ENCODE measurements at places on chromosomes 2 and 18.
A peak's percentile ranks its signal among the peaks of the same experiment; 100 is the strongest.

- no peak for DNase-seq
Observed at GRCh38 chr2:121483846-121484245, 46.8 kb upstream of the RNU4ATAC start.

DNA sequence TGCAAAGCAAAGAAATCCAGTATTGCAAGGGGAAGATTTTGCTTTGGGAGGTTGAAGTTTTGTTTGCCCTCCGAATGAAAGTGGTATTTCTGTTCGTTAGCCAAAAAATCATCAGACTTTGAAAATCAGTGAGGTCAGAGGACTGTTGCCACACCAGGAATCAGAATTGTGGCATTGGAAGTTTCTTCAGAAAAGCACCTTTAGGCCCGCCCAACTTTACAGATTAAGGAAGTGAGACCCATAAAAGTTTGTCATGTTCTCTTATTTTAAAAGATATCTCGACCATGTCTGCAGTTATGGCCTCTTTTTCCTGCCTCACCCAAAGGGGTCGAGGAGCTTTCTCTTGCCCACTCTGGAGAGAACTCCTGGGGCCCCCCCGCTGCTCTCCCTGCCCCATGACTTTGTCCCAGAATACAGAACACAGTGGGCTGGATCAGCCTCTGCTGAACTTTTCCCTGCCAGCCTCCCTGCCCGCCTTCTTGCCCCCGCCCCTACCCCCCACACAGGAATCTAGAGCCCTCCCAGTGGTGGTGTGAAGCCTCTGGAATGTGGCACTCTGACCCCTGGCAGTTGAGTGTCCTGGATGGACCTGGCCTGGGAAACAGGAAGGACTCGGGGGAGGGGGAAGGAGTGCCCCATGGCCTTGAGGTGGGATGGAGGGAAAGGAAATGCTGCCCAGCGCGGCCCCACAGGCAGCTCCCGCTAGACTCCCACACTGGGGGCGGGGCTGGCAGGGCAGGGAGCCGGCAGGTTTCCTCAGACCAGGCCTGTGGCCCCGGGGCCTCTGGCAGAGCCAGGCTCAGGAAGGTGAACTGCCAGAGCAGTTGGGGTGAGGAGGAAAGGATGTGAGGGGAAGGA is 25.3 kb downstream of the CRIM1 start:
- DNase-seq = no peak

DNA sequence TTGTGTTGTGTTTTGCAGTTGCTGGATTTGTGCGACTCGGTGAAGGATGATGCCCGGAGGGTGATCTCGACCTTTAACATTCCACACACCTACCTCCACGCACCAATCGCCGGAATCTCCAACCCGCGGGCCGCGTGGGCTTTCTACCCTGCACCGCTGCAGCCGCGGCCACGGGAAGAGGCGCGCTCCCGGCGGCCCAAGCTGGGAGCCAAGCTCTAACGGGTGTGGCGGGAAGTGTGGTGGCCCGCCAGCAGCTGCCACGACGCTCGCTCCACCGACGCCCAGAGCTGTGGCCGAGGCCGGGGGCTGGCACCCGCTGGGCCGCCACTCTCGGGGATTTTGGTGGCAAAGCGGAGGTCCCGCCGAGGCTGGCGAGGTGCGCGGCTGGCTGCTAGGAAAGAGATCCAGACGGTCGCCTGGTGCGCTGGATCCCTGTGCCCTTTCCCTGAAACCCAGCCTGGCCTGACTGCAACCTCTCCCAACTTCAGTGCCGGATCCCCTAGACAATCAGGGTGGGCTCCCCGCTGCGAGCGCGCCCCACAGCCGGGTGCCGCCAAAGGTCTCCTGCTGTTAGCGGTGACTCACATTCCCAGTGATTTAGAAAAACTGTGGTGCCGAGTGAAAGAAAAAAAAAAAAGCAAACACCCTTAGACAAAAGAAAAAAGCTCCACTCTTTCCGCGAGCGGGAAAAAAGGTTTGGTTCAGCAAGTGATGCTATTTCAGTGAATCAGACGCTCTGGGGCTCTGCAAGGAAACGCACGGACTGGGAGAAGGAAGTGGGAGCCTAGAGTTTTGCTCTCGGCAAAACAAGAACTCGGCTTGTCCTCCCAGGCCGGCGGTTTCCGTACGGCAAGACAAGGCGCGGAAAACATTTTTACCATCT is 2.9 kb upstream of the BCL2L11 start:
- peak; percentile 44 for DNase-seq

- no peak for DNase-seq
Observed at GRCh38 chr2:88054782-88055370, 707 bp downstream of the KRCC1 start.

- DNase-seq = no peak
Observed at GRCh38 chr2:207092818-207093217, 72.9 kb downstream of the KLF7 start.

GRCh38 chr2:133097666-133098065 is 427.7 kb upstream of the LYPD1 start:
- no peak for DNase-seq

GRCh38 chr2:75788902-75789301 is 78.2 kb upstream of the GCFC2 start:
- no peak for DNase-seq

DNA sequence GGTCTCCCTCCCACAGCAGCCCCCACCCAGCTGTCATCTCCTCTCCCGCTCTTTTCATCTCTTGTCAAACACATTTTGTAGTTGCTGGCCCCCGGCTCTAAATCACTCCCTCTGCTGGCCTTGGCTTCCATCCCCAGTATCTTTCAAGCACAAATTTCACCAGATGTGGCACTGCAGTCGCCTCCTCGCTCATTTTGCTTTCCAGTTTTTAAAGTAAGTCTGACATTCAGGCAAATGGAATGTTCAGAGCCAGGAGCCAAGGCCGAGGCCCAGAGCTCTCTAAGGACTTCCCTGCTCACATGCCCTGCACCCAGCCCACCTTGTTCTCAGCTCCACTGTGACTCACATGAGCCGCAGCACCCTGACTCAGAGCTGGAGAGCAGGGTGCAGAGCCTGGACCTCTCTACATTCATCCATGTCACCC is 158.4 kb downstream of the GALNT14 start:
- no peak for DNase-seq

GRCh38 chr2:65710779-65711295 is 278.4 kb upstream of the SPRED2 start:
- DNase-seq = no peak

DNA sequence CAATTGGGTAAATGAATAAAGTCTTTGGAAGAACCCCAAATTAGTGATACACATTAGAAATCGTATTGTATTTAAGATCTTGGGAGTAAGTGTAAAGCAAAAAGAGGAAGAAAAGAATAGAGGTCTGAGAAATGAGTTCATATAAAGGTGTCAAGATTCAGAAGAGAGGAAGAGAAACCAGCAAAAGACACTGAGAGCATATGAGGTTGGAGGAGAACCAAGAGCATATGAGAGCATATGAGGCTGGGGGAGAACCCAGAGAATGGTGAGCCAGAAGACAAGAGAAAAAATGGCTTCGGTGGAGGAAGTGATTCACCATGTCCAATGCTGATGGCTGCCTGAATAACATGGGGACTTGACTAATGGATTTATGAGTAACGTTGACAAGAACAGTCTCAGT is 620.1 kb upstream of the GCFC2 start:
- DNase-seq = no peak

DNA sequence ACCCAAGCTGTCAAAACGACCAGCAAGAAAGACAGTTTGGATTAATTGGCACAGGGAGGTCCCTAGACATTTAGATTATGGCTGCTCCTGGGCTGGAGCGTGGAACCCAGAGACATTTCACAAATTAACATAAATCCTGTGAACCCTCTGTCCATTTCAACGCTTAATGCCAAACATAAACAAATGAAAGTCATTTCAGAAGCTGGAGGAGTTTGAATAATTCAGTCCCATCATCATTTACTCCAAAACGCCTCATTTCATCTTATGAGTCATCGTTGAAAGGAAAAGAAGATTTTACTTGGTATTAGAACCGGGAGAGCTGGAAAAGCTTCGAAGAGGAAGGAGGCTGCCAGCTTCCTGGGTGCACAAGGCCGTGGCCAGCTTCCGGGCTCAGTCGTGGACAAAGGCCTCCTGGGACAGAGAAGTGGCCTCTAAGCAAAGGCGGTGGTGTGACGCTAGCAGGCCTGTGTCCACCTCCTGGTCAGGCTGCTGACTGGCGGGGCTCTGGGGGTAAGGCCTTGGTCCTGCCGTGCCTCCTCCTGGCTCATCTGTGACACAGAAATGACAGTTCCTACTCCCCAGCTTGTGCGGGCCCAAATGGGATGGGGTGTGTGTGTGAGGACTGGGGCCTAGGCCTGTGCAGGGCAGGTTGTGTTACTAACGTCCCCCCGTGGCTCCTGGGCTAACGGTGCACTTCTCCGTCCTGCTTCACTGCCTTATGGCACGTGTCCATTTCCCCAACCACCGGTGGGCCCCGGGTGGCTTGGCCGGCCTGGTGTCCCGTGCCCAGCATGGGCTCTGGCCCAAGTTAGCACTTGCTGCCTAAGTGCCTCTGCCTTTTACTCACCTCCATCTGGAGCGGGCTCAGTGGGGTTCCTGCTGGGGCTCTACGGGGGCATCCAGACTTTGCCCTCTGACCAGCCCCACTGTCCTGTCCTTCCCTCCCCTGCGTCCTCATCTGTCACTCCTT is 71.6 kb downstream of the RRM2 start:
- no peak for DNase-seq

- peak; percentile 90 for DNase-seq
Observed at GRCh38 chr2:85234868-85235267, 92.9 kb downstream of the TGOLN2 start.

- no peak for DNase-seq
Observed at GRCh38 chr2:161078211-161078539, 82.1 kb upstream of the TANK start.

GRCh38 chr2:172408143-172408766 is 19.1 kb upstream of the ITGA6 start:
- DNase-seq = peak; percentile 97

GRCh38 chr2:158507679-158508078 is 50.9 kb downstream of the PKP4 start:
- DNase-seq = no peak

DNA sequence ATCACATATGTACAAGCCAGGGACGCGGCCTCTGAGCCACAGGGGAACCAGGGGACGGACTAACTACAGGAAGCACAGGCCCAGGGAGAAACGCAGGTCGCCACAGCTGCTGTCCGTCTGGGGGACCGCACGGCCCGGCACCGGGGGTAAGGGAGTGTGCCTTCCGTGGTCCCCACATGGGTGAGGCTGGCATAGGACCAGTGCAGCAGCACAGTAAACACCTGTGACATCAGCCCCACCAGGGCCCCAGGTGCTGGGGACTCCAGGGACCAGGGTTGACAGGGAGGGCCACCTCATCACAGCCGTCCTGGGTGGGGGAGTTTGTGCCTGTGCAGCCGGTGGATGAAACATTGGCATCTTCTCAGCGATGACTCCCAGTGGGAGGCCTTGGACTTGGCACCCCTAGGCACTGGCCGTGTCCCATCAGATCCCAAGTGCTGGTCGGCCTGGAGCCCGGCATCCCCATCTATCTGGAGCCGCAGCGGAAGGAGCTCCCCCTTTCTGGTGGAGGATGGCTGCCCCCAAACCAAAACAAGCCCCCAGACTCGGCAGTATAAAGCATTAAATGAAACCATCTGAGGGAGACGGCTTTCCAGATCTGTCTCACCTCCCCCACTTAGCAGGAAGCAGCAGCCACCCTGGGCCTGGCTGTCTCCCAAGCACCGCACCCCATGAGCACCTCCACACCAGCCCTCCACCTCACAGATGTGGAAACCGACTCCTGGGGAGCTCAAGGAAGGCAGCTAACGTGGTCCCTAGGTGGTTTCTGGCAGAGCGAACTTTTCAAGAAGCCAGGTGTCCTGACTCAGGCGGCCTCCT is 22.5 kb downstream of the AQP12A start:
- no peak for DNase-seq

DNA sequence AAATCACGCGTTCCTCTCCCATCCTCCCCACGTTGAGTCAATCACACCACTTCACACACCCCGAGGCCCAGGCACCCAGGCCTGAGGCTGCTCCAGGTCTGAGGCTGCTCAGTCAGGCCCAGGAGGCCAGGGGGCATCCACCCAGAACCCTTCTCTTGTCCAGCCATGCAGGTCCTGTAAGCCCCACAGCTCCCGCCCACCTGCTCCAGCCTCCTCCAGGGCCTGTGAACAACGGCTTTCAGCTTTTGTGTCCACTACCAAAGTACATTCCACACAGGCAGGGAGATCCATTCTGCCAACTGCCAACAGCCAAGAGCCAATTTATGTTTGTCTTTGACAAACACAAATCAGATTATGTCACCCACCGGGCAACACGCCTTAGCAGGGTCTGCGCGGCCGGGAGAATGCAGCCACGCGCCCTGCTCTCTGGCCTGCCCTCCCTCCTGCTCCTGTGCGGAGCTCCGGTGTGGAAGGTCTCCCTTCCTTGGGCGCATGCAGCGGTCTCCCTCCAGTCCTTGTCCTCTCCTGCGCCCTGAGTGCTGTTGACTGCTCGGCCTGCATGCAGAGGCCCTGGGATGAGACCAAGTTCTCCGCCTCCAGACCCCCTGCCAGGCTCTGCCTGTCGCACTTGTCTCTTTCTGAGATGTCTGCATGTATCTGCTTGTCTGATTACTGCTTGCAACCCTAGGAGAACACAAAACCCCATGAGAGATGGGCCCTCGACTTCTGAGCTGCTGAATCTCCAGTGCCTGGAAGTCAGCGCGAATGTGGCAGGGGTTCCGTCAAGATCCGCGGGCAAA is 146.6 kb downstream of the ZNF516 start:
- no peak for DNase-seq

DNA sequence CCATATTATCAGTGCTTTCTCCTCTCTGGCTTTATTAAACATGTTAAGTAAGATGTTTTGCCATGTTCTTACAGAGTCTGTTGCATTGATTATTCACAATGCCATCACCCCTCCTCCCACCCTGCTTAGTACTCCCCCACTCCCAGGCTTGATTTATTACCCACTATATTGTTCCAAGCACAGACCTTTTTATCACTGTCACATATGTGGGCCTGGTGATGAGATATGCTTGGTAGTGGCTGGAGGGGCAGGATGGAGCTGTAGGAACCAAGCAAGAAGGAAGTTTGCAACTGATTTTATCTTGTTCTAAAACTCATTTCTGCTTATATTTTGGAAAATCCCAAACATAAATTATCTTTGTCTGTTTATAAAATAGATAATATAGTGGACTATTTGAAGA is 748.2 kb upstream of the CELF4 start:
- DNase-seq = no peak

- DNase-seq = no peak
Observed at GRCh38 chr2:26860211-26860850, 12.4 kb downstream of the DPYSL5 start.

DNA sequence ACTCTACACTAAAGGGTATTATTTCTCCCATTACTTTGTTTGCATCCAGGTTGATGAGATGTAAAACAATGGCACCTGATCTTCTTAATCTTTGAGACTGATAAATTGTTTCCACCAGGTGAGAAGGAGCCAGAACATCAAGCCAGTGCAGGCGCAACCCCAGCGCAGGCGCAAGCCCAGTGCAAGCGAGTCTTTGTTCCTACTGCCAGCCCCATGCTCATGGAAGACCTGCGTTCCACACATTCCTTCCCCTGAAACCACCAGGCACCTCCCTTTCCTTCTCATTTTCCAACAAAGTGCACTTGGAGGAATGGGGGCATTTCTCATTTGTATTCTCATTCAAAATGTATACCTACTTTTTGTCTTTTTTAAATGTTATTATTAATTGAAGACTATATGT is 188.7 kb upstream of the SMAD2 start:
- no peak for DNase-seq
